Activated naive CD4-positive, alpha-beta T cell treated with anti-CD3 and anti-CD28 coated beads for 36 hours (primary cell): ENCODE measurements at places on chromosomes 5 and 9.
A peak's percentile ranks its signal among the peaks of the same experiment; 100 is the strongest.

- H3K36me3 ChIP-seq = no peaks in the 10 kb centered on the region
- peak; percentile 68 for DNase-seq
- H3K27me3 ChIP-seq = peaks cover 34% of the 10 kb centered on the region
- no peak within 1 kb of the TSS for H3K4me3 ChIP-seq
Observed at GRCh38 chr5:151924564-151925301, at the start of gene GLRA1. GLRA1 (minus strand) TSS chr5:151924851; CDS start chr5:151924549, 302 bp downstream.

- peaks cover 3% of the 10 kb centered on the region for H3K4me1 ChIP-seq
- peaks cover 2% of the 10 kb centered on the region for H3K27me3 ChIP-seq
Observed at GRCh38 chr5:179163236-179164155, 103.3 kb downstream of the ZNF354C start.

GRCh38 chr5:41787265-41787664 lies 83.0 kb downstream of the OXCT1 start:
- H3K27me3 ChIP-seq = no peaks in the 10 kb centered on the region
- no peak overlapping the region for H3K27ac ChIP-seq
- no peak for DNase-seq
- no peak overlapping the region for H3K4me3 ChIP-seq
- peaks cover 38% of the 10 kb centered on the region for H3K36me3 ChIP-seq
- no peaks in the 10 kb centered on the region for H3K4me1 ChIP-seq

DNA sequence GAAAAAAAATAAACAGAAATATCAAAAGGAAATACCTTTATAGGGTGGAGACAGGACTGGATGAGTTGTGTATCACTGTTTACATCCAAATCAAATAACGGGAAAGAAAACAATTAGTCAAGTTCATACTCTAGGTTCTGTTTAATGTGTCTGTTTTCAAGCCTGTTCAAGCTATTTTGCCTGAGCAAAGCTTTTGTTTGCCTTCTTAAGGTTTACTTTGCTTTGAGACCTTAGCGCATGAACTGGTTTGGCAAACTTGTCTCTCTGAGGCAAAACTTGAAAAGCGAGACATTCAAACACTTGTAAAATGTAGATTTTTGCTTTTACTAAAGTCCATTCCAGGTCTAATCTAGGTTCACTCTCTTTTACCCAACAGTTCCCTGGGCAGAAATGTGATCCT lies 174.1 kb upstream of the RFX3 start:
- H3K36me3 ChIP-seq = peaks cover 1% of the 10 kb centered on the region
- peaks cover 26% of the 10 kb centered on the region for H3K27me3 ChIP-seq
- no peak overlapping the region for H3K4me3 ChIP-seq
- H3K27ac ChIP-seq = no peak overlapping the region

DNA sequence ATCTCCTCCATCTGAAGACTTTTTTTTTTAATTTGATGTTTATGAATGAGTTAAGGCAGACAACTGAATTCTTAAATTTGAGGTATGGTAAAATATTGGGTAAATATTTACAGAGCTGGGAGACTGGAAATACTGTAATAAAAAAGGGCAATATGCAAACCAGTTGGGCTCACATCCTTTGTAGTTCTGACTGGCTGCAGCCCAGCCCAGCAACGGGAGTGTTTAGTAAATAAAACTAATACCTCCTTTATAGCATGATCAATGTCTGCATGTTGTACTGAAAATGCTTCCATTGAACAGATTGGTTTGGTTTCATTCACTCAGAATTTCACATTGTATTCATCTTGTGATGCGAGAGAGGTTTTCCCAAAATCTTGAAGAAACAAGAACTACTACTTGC lies 365.0 kb downstream of the DMRT2 start:
- H3K4me3 ChIP-seq = no peak overlapping the region
- no peak for DNase-seq
- no peaks in the 10 kb centered on the region for H3K36me3 ChIP-seq
- H3K27ac ChIP-seq = no peak overlapping the region

DNA sequence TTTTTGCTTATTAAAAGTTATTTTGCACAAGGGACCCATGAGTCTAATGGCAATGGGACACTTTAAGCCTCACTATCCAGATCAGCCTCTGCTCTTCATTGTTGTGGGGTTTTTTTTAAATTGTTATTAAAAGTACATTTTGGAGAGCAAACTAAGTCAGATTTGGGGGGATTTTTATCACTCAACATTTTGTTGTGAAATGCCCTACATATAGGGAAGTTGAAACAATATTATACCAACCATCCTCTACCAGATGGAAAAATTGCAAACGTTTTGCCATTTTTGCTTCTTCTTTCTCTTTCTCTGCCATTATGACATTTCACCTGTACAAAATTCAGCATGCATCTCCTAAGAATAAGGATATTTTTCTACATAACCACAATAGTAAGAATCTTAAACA lies 75.3 kb downstream of the SLC1A3 start:
- H3K4me1 ChIP-seq = no peaks in the 10 kb centered on the region
- no peak overlapping the region for H3K4me3 ChIP-seq
- no peaks in the 10 kb centered on the region for H3K27me3 ChIP-seq

DNA sequence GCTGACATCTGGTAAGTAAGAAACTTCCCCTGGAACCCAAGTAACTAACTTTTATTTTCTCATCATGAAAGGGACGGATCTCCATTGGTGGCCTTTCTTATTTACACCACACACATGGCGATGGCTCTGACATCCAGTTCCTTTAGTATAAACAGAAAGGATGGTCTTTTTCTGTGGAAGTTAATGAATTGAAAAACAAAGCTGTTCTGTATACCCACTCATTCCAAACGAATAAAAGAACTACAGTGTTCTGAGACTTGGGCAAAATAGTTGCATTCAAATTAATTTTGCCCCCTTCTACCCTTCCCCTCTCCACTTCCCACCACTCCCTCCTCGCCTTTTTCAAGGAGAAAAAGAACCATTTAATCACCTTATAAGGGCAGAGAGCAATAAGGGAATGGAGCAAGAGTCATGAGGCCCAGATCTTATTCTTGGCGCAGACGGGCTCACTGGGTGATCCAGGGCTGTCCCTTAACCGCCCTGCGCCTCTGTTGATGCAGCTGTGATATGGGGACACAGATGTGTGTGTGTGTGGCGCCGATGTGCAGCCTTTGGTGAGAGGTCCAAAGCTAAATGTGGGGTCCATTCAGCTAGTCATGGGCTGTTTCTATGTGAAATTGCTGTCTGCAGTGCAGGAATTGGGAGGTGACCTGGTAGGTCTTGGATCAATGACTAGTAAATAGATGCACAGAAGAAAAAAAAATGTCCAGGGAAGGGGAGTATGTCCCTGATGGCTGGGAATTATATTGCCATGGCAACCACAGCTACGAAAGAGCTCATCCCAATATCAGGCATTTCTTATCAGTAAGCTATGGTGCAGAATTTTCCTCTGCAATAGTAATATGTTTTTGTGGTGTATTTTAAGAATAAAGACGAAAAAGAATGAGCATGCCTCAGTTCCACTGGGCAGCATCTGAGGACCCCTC lies 141.5 kb upstream of the ERCC6L2 start:
- H3K27ac ChIP-seq = no peak overlapping the region
- no peaks in the 10 kb centered on the region for H3K36me3 ChIP-seq
- DNase-seq = no peak
- no peak overlapping the region for H3K4me3 ChIP-seq
- peaks cover 5% of the 10 kb centered on the region for H3K27me3 ChIP-seq

GRCh38 chr9:131879181-131879910 lies 139.5 kb upstream of the RAPGEF1 start:
- no peak overlapping the region for H3K4me3 ChIP-seq
- peaks cover 4% of the 10 kb centered on the region for H3K4me1 ChIP-seq
- no peak overlapping the region for H3K27ac ChIP-seq
- no peaks in the 10 kb centered on the region for H3K36me3 ChIP-seq
- no peaks in the 10 kb centered on the region for H3K27me3 ChIP-seq

- peaks cover 6% of the 10 kb centered on the region for H3K36me3 ChIP-seq
- H3K27me3 ChIP-seq = no peaks in the 10 kb centered on the region
- no peak overlapping the region for H3K27ac ChIP-seq
- H3K4me1 ChIP-seq = no peaks in the 10 kb centered on the region
- H3K4me3 ChIP-seq = no peak overlapping the region
- DNase-seq = no peak
Observed at GRCh38 chr9:136831720-136832104, 10.6 kb upstream of the AJM1 start.

- no peak for DNase-seq
- no peaks in the 10 kb centered on the region for H3K4me1 ChIP-seq
- no peak overlapping the region for H3K27ac ChIP-seq
- peaks cover 3% of the 10 kb centered on the region for H3K27me3 ChIP-seq
- no peaks in the 10 kb centered on the region for H3K36me3 ChIP-seq
- no peak overlapping the region for H3K4me3 ChIP-seq
Observed at GRCh38 chr9:86135371-86135770, 36.0 kb upstream of the GOLM1 start.

DNA sequence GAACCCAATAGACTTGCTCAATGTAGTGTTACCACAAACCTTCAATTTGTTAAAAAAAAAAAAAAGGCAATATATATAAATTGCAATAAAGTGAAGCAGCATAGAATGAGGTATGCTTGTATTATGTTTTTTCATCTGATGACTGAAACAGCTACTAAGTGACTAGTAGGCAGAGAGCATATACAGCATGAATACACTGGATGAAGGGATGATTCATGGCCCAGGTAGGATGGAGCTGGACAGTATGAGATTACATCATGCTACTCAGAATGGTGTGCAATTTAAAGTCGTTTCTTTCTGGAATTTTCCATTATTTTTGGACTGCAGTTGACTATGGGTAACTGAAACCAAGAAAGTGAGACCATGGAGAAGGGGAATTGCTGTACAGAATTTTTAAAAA lies 161.2 kb downstream of the GNA14 start:
- H3K4me3 ChIP-seq = no peak overlapping the region
- H3K27me3 ChIP-seq = no peaks in the 10 kb centered on the region
- H3K27ac ChIP-seq = no peak overlapping the region
- peaks cover 11% of the 10 kb centered on the region for H3K4me1 ChIP-seq
- no peak for DNase-seq

GRCh38 chr5:162995568-162995967 lies 441.8 kb upstream of the CCNG1 start:
- no peaks in the 10 kb centered on the region for H3K36me3 ChIP-seq
- no peak for DNase-seq
- no peaks in the 10 kb centered on the region for H3K27me3 ChIP-seq
- H3K27ac ChIP-seq = no peak overlapping the region
- no peaks in the 10 kb centered on the region for H3K4me1 ChIP-seq
- no peak overlapping the region for H3K4me3 ChIP-seq
